ENCODE measurements at places on chromosomes 5 and 9.

DNA sequence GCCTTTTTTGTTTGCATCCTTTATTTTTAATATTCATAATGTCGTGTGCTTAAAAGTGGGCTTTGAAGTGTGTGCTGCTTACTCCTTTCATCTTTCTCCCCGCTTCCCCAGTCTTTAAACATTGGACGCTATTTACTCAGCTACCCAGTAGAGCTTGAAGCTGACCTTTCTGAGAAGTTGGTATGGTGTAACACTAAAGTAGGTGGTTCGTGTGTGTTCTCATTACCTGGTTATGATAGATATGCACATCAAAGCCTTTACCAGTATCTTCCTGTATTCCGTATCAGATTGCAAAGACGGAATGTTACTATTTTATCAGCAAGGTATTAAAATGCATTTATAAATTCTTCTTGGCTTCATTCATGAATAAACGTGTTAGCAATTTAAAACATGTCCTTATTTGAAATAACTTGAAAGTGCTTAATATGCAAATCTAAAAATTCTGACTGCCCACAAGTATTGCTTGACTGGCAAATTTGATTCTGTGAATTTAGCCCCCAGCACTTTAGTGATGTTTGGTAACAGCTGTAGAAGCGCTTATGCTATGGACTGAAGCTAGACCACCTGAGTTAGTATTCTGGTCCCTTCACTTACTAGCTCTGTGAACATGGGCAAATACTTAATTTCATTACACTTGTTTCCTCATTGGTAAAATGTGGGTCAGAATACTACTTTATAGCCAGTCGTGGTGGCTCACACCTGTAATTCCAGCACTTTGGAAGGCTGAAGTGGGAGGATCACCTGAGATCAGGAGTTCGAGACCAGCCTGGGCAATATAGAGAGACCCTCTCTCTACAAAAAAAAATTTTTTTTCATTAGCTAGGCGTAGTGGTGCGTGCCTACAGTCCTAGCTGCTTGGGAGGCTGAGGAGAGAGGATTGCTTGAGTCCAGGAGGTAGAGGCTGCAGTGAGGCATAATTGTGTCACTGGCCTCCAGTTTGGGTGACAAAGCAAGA is 1.7 kb downstream of the RRAGA start:
- DNase-seq = no peak

GRCh38 chr9:545480-545879 is 296.0 kb upstream of the DMRT1 start:
- DNase-seq = no peak

DNA sequence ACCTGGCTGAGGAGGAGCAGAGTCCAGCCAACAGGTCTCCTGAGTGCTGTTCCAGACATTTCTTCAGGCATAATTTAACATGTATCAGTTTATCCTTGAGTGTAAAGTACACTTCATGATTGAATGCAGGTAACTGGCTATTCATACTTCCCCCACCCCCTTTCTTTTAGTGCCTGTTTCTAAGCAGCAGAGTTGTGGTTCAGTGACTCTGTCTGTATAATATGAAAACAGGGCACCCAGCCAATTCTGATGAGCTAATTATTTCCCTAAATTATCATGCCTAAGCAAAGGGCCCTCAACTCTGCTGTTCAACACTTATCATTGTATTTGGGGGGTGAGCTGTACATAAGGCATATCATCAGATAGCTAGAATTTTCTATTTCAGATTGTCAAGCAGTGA is 51.9 kb upstream of the ZSWIM6 start:
- DNase-seq = no peak

DNA sequence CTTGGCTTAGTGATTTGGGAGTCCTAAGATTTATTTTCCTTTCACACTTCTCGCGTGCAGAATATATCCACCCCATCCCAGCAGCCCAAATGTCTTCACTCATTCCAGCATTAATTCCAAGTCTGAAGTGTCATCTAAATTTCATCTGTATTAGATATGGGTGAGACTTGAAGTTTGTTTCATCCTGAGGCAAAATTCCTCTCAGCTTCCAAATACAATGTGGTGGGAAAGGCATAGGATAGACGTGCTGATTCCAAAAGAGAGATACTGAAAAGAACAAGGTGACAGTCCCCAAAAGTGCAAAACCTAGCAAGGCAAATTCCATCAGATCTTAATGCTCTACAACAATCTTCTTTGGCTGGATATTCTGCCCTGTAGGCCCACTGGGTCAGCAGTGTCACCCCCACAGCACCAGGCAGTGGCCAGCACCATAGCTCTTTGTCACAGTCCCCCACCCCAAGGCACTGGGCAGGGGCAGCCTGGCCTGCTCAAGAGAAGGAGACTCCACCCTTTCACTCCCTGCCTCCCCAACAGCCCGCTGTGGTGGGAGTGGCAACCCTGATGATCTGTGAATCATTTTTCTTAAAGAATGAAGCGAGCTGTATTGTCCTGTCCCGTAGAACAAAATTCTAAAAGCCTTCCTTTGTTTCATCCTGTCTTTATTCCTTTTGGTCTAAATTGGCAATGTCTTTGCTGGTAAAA is 2.7 kb upstream of the ADAM19 start:
- DNase-seq = no peak

DNA sequence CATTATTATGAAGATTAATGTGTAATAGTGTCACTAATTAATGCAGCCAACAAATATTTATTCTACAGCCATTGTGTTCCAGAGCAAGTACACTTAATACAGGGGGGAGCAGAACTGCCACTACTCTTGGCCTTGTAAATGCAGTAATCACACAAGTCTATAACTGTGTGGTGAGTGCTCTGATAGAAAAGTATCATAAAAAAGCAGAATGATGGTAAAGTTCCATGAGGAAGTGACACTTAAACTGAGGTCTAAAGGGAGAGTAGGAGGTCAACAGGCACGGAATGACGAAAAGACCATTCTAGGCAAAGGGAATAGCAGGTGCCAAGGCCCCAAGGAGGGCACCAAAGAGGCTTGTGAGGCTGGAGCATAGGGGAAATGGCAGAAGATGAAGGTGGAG is 142.9 kb downstream of the OSTF1 start:
- no peak for DNase-seq

GRCh38 chr5:59628062-59628828 is 265.3 kb downstream of the PDE4D start:
- no peak for DNase-seq
